Mesothelial cell of epicardium (in vitro differentiated cells): ENCODE measurements at places on chromosomes 16 and 17. TPM values are rescaled to one million over a fixed set of nuclear protein-coding genes. Genes with fewer than 3 reads are reported as not detected.

CHRNE gene
- 1.5 to 1.9 TPM (median 1.7 TPM) in 3 replicates for total RNA-seq

PRSS33 gene
- total RNA-seq: not detected in 3 replicates

DNA sequence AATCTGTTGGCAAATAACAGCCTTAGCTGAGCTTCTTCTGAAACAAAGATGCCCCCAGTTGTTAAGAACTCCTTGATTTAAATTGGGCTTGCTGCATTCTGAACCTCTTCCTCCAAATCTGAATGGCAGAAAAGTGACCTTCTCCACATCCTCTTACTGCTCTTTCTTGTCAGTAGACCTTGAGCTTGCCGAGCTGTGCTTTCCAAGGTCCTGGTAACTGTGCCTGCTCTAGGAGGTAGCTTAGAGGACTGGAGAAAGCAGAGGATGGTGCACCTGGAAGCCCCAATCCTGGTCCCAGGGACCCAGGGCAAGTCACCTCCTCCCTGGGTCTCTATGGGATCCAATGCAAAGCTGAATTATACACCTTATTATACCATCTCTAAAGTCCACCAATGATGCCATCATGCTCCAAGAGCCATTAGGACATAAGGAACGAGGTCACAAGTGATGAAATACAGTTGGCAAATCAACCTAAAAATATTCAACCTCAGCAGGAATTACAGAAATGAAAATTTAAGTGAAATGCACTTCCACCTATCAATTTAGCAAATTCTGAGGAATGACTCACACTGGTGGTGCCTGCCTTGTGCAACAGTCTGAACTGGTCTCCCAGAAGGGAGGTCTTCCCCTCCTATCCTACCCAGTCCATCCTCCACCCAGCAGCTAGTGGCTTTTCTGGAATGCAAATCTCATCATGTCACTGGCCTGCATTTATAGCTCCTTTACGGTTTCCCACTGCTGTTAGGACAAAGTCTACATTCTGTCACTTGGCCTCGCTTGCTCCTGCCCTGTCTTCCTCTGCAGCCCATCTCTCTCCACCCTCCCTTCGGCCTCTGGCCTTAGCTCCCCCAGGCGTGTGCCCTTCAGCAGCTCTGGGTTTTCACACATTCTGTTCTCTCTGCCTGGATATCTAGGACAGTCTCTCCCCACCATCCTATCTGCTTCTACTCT is 36.6 kb downstream of the TOM1L2 start:
- no peaks in the 10 kb centered on the region for H3K27me3 ChIP-seq
- peak overlapping the region; percentile 92 for H3K27ac ChIP-seq

DNA sequence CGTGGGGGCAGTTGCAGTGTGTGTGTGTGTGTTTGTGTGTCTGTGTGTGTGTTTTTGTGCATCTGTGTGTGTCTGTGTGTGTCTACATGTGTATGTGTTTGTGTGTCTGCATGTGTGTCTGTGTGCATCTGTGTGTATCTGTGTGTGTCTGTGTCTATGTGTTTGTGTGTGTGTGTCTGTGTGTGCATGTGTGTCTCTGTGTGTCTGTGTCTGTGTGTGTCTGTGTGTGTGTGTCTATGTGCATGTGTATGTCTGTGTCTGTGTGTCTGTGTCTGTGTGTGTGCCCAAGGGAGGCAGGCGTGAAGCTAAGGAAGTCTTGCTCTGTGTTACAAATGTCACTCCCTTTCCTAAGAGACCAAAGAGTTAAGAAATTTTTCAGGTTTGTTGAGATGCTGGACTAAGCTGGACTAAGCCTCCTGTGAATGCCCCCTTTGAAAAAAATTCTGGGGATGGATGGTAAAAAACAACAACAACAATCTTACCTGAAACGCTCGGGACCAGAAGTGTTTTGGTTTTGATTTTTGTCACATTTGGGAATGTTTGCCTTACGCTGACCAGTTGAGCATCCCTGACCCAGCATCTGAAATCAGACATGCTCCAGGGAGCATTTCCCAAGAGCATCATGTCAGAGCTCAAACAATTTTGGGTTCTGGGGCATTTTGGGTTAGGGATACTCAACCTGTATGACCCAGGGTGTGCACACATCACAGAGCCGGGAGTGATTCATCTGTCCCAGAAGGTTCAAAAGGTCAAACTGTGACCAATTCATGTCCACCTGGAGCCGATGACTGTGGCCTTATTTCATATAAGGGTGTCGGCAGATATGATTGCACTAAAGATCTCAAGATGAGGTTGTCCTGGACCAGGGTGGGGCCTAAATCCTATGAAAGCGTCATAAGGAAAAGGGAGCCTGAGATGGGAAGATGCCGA is 48.6 kb upstream of the ZNF469 start:
- H3K27me3 ChIP-seq: no peaks in the 10 kb centered on the region
- H3K27ac ChIP-seq: no peak overlapping the region
- H3K36me3 ChIP-seq: no peaks in the 10 kb centered on the region
- H3K4me1 ChIP-seq: no peaks in the 10 kb centered on the region
- DNase-seq: no peak
- H3K4me3 ChIP-seq: no peak overlapping the region

- no peak for DNase-seq
- H3K4me3 ChIP-seq: no peak overlapping the region
- H3K4me1 ChIP-seq: peaks cover 12% of the 10 kb centered on the region
- no peak overlapping the region for H3K27ac ChIP-seq
- peaks cover 19% of the 10 kb centered on the region for H3K27me3 ChIP-seq
These were observed 97.9 kb downstream of the IRF8 start for GRCh38 chr16:85996843-85997242.
